ENCODE measurements at places on chromosomes 16 and 17. TPM values are rescaled to one million over a fixed set of nuclear protein-coding genes. Genes with fewer than 3 reads are reported as not detected.

KRT12 gene
- total RNA-seq, result not detected

KRT28 gene
- total RNA-seq, result not detected

CCL3 gene
- not detected for total RNA-seq

TMEM98 gene
- 31.5 TPM for total RNA-seq

CDYL2 gene
- 6.5 TPM for total RNA-seq

IRX5 gene
- not detected for total RNA-seq

HOXB8 gene
- not detected for total RNA-seq

TMC7 gene
- 0.33 TPM for total RNA-seq

FN3K gene
- total RNA-seq, result 31.4 TPM

CCL18 gene
- 0.29 TPM for total RNA-seq

KRTAP9-3 gene
- total RNA-seq, result not detected

YPEL2 gene
- 9.2 TPM for total RNA-seq

KNOP1 gene
- 7.6 TPM for total RNA-seq

TMIGD1 gene
- total RNA-seq, result not detected

CCL4L2 gene
- 0.44 TPM for total RNA-seq

TMEM231 gene
- 2.1 TPM for total RNA-seq

GRIN2C gene
- total RNA-seq, result not detected

RAMP2 gene
- total RNA-seq, result 1.9 TPM

TMEM114 gene
- total RNA-seq, result not detected

CD68 gene
- 31.6 TPM for total RNA-seq

DNAI2 gene
- total RNA-seq, result not detected

PRSS33 gene
- total RNA-seq, result not detected

C17orf58 gene
- total RNA-seq, result 7.2 TPM

ENPP7 gene
- total RNA-seq, result 3.4 TPM

MRPL58 gene
- 73.1 TPM for total RNA-seq

EME2 gene
- 5.4 TPM for total RNA-seq

CD300A gene
- 16.6 TPM for total RNA-seq

CRISPLD2 gene
- total RNA-seq, result 10.5 TPM

COX4I1 gene
- 247 TPM for total RNA-seq

TP53I13 gene
- total RNA-seq, result 47.9 TPM

MT3 gene
- 0.62 TPM for total RNA-seq

OVCA2 gene
- 10.3 TPM for total RNA-seq

CHD9NB gene
- total RNA-seq, result not detected

KRTAP4-1 gene
- not detected for total RNA-seq

PIPOX gene
- 202 TPM for total RNA-seq

CCL4 gene
- 0.83 TPM for total RNA-seq

SDR42E1 gene
- total RNA-seq, result 3.4 TPM

CCL2 gene
- total RNA-seq, result 3.7 TPM

KRTAP9-4 gene
- total RNA-seq, result not detected

CIAO2B gene
- total RNA-seq, result 43.2 TPM

ALDH3A2 gene
- 208 TPM for total RNA-seq

MYO15A gene
- 6.2 TPM for total RNA-seq

TAT gene
- 3,026 TPM for total RNA-seq

PPP1R27 gene
- 0.27 TPM for total RNA-seq

HOXB7 gene
- not detected for total RNA-seq

DRC3 gene
- 0.88 TPM for total RNA-seq

SUZ12 gene
- total RNA-seq, result 8.0 TPM

MYH1 gene
- total RNA-seq, result 0.31 TPM

VTN gene
- 3,028 TPM for total RNA-seq

CCDC200 gene
- total RNA-seq, result not detected

TMEM106A gene
- total RNA-seq, result 5.9 TPM

TBC1D3H gene
- total RNA-seq, result not detected

CES3 gene
- 82.4 TPM for total RNA-seq
